ENCODE measurements at places on chromosomes 16 and 17.

DNA sequence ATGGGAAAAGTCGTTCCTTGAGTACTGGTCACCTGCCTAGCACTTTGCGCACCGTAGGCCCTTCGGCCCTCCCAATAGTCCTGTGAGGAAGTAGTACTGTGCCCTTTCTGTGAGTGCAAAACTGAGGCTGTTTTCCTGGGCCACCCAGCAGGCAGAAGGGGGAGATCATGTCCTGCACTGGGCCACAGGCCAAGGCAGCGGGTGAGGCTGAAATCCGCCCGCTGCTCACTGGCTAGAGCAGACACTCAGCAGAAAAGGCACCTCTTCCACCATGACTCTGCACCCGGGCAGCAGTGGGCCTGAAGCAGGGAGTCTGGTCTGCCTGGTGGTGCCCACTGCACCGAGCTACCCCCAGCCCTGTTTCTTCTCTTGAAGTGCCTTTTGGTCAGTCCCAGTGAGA is 20.2 kb downstream of the METTL22 start:
- no peak for ATAC-seq

DNA sequence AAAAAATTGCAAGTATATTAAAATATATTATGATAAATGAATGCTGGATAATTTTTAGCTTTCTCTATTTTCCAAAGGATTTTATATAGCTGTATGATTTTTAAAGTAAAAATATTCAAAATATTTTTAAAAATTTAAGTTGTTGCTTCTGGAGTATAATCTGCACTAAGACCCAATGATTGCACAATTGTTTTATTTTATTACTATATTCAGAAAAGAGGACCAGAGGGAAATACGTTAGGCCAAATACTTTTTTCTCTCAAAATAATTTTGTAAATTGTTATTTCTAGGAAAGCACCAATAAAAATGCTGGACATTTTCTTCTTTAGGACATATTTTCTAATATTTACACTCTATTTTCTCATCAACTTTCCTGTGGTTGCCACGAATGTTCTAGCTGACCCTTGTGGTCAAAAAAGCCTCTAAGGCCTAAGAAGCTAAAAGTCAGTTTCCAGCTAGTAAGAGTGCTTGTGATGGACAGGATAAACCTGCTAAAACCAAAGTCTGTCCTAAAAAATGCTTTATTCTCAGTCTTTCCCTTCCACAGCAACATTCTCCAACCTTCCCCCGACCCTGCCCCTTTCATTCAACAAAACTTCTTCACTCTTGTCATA is 31.2 kb downstream of the MMD start:
- ATAC-seq, result no peak

DNA sequence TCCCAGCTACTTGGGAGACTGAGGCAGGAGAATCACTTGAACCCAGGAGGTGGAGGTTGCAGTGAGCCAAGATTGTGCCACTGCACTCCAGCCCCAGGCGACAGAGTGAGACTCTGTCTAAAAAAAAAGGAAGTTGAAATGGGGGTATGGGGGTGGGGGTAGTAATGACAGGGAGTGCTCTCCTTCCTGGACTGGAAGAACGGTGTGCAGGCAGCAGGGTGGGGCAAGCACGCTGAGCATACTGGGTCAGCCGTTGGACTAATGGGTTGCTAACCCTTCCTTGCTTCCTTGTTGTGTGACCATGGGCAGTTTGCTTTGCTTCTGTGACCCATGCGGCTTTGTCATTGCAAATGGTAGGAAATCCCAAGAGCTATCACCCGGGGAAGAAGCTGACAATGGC is 16.5 kb downstream of the KATNIP start:
- no peak for ATAC-seq

DNA sequence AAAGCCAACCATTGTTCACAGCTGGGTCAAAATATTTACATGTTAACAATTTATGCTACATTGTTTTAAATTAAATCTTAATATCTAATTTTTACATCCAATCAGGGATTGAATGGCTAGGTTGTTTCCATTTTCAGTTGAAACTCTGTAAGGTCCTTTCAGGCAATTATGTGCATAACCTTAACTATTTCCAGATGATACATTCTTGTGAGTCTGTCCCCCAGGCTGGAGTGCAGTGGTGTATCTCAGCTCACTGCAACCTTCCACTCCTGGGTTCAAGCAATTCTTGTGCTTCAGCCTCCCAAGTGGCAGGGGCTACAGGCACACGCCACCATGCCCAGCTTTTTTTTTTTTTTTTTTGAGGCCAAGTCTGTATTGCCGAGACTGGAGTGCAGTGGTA is 10.4 kb downstream of the CDC42EP4 start:
- no peak for ATAC-seq

GRCh38 chr17:4544135-4544950 is 10.8 kb downstream of the MYBBP1A start:
- no peak for ATAC-seq

DNA sequence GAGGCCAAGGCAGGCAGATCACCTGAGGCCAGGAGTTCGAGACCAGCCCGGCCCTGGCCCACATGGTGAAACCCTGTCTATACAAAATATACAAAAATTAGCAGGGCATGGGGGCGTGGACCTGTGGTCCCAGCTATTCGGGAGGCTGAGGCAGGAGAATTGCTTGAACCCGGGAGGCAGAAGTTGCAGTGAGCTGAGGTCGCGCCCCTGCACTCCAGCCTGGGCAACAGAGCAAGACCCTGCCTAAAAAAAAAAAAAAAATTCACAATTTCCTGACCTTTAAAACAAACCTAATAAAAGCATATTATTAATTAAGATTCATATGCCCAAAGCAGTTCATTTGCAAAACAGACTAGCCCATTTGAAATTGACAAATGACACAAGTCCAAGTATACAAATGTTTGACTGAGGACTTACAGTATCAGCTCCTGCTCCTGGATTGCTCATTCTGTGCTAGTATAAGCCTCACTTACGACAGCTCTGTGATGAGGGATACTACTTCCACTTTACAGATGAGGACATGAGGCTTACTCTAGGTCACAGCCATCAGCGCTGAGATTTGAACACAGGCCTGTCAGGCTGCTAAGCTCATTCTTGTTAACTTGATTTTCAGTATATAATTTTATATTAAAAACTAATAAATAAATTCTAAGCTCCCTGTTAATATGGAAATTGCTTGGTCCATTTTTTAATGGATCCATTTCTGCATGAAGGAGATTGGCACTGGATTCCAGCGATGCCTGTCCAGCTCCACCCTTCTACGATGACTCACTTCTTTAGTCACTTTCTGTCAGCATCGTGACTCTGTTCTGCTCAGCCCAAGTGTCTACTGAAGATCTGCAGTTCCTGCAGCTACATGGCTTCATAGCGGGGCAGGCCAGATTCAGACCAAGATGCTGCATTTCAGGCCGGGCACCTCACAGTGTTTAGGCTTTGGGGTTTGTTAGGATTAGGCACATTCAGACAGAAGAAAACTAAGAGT is 88.2 kb downstream of the WDR59 start:
- no peak for ATAC-seq

Measured in activated CD4-positive, CD25-positive, alpha-beta regulatory T cell treated with anti-CD3 and anti-CD28 coated beads, Interleukin-2, amount 50 U/mL, for 24 hours (primary cell).